ENCODE measurements at places on chromosomes 4 and X.

- no peak for DNase-seq
Measured at GRCh38 chr4:147780137-147780777, 48.4 kb downstream of the ARHGAP10 start.

- DNase-seq, result no peak
Measured at GRCh38 chr4:34417160-34417559, 1827.2 kb downstream of the ARAP2 start.

GRCh38 chrX:97876697-97877407, 993.1 kb downstream of the RPA4 start:
- DNase-seq, result no peak

GRCh38 chr4:185730849-185731608, 81.0 kb downstream of the SORBS2 start:
- DNase-seq, result no peak

DNA sequence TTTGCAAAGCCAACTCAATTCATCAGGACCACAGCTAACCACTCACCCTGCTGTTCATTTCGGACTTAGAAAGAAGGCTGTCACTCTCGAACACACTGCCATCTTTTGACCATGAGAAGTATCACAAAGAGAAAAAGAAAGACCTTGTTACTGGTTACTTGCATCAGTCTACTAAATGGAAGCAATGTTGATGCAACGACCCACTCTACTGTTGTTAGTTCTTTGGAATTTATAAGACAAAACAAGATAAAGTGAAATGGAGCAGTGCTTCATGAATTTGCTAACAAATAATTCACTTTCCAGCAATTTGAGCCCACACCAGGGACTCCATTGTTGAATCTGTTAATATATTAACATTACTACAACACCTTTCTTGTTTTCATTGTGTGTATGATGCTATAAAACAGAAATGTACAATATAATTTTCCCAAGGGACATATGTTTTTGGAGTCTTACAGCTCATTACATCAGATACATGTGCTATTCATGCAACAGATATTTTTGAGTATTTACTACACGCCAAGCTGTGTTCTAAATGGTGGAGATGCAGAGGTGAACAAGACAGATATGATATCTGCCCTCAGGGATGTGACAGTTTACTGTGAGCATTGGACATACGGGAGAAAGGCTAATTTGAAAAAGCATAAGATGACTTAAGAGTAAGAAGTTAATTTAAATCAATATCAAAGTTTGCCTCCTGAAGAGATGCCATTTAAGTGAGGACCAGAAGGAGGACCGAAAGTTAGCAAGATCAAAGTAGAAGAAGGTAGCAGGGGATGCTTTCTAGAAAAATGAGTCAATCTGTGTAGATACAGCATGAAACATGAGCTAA, 87.2 kb downstream of the AREG start:
- no peak for DNase-seq

GRCh38 chr4:152956147-152956546, 20.0 kb downstream of the FHDC1 start:
- DNase-seq, result no peak

GRCh38 chr4:14807856-14808255, 194.4 kb upstream of the CPEB2 start:
- DNase-seq, result no peak

- DNase-seq, result no peak
Measured at GRCh38 chr4:140637836-140638235, 69.1 kb upstream of the UCP1 start.

DNA sequence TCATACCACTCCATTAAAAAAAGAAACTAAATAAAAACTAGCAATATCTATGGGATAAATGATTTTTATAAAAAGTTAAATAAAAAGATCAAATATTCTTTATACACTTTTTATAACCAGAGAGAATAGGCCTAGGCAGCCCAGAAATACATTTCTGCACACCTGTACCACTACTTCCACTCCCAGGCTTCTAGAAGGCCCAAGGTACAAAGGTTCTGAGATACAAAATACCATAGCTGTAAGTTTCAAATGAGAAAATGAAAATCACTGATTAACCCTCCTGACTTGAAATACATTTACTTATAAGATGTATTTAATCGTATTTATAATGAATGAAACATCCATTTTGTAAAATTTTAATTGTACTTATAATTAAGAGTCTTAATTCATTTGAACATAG, 226.5 kb upstream of the MAB21L2 start:
- DNase-seq, result no peak

- no peak for DNase-seq
Measured at GRCh38 chrX:103733017-103733416, 22.3 kb downstream of the TMEM31 start.

GRCh38 chrX:8864161-8864560, 63.0 kb upstream of the FAM9A start:
- no peak for DNase-seq

DNA sequence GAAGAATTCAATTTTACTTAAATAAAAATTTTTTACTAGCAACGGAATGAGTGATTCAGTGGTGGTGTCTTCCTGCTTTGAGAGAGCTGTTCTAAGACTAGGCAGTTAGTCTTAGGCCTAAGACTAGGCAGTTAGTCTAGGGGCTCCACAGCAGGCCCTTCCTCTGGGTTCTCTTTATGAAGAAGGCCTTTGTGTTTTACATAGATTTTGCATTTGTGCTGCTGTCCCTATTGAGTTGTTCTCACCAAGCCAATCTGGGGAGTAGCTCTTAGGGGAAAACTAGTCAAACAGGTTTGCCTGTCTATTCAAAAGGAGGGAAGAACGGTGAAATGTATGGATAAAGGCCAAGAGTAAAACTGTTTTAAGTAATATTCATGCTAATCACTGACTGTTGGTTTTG, 7.6 kb downstream of the UGT8 start:
- DNase-seq, result no peak

- no peak for DNase-seq
Measured at GRCh38 chr4:75099321-75099720, 166.4 kb downstream of the PARM1 start.

- no peak for DNase-seq
Measured at GRCh38 chrX:65720381-65720964, 53.0 kb downstream of the MSN start.

- no peak for DNase-seq
Measured at GRCh38 chr4:8739317-8739716, 132.3 kb downstream of the HMX1 start.

DNA sequence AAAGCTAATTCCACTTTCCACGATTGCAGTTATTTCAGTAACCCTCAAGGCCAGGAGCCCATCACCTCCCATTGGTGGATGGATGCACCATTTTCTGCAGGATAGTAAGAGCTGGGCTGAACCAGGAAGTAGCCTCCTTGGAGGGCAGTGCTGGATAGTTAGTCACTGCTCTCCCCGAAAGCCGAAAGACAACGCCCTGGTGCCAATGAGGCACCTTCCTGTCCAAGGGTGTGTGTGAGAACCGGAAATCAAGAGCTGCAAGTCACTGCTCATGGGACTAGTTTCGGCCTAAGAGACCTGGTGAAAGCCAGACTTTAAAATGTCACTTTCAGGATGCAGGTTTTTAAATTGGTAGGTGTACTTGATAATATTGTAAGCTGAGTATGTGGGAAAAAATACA, 203.8 kb upstream of the HS3ST1 start:
- no peak for DNase-seq

DNA sequence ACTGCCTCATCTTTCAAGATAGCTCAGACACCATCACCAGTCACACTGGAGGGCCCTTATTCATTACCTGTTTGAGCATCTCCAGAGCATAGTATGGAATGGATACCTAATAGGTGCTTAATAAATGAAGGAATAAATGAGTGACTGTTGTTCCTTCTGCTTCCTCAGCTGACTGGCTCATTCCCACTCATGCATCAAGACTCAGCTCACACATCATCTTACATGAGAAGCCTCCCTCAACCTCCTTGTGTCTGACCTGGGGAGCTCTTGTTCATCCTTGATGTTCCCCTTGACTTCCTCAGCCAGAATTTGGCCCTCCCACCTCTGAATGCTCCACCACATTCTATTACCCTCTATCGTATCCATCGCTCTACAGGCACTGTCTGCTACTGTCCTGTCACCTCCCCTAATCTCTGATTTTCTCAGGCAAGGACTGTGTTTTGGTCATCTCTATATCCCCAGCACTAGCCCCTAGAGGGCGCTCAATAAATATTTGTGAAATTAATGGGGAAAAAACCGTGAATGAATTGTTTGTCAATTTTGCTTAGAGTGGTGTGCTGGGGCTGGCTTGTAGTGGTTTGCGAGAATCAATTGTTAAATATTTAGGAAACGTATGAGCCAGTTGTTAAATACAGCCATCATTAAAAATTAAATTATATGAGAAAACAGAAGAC, 88.3 kb downstream of the NHSL2 start:
- no peak for DNase-seq

Measured in activated T-helper 1 cell treated with Interleukin-2 at 50 U/mL for 16 hours (primary cell).